ENCODE measurements at places on chromosomes 2 and 18.

GRCh38 chr2:120840795-120841487 lies 105.3 kb downstream of the GLI2 start:
- no peak for DNase-seq

GRCh38 chr2:217902379-217903141 lies 100.2 kb downstream of the TNS1 start:
- DNase-seq = peak; percentile 8

DNA sequence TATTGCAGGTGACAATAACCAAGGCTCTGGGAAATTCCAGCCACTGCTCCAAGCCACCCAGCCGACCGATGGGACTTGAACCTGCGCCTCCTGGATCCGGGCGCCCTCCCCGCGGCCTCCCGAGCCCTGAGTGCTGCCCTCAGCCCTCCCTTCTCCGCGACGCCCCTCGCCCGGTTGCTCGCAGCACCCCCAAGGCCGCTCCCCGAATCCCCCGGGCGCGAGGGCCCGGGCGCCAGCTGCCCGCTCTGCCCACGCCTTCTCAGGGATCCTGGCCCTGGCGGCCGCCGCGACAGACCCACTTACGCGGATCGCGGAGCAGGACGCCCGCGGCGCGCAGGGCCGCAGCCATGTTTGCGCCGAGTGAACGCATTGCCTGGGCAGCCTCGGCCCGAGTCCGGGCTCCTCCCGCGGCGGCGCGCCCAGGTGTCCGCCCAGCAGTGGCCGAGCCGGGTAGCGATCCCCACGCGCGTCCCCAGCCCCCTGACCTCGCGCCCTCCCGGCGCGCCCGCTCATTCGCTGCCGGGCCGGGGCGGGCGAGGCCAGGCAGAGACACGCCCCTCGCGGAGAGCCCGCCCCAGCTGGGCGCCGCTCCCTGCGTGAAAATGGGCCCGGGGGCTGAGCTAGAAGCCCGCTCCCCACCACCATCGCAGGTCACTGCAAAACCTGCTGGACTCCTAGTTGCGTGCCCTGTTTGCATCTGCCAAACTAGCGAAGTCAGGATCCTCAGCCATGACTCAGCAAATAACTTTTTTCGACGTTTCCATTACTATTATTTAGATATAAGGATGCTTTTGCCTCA lies at the start of gene FECH:
TSS of gene FECH (minus strand) at position 452 of the 799 bp plus-strand sequence. CDS start at position 370, 82 bp downstream.
- peak; percentile 63 for DNase-seq

DNA sequence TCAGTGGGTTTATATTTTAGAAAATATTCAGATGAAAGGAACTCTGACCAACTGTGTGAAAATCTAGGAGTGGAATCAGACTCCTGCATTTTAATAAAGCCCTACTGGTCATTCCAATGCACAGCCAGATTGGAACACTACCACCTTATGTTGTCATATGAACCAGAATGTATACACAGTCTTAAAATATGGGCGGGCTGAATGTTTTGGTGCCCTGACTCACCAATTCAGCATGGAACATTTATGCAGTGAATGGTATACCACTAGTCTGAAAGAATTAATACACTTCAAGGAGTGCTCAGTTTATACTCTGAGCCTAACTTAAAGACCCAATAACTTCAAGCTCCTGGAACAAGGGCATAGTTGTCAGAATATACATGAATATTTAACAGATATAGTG lies 280.9 kb upstream of the TCF4 start:
- DNase-seq = no peak

DNA sequence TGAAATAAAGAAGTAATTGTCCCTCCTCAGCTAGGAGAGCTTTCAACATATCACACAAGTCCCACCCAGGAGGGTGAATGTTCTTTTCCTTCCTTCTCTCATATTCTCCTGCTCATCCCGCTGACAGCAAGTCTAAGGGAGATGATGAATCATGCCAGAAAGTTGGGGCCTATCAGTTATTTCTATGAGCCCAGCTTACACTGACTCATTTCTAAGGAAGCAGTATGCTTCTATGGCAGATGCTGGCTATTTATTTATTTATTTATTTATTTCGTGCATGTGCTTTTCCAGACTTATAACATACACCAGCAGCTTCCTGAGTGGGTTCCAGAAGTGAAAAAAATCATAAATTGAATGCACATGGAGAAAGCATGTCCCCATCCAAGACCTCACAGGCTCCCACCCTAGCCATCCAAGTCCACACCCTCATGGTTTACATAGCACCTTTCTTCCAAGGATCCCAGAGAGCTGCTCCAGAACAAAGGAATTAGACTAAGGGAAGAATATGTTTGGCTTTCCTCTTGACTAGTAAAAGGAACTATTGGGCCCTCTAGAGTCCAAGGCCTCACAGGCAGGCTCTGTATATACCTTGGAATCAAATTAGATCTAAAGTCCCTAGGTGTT lies 1074.2 kb upstream of the ZEB2 start:
- no peak for DNase-seq

DNA sequence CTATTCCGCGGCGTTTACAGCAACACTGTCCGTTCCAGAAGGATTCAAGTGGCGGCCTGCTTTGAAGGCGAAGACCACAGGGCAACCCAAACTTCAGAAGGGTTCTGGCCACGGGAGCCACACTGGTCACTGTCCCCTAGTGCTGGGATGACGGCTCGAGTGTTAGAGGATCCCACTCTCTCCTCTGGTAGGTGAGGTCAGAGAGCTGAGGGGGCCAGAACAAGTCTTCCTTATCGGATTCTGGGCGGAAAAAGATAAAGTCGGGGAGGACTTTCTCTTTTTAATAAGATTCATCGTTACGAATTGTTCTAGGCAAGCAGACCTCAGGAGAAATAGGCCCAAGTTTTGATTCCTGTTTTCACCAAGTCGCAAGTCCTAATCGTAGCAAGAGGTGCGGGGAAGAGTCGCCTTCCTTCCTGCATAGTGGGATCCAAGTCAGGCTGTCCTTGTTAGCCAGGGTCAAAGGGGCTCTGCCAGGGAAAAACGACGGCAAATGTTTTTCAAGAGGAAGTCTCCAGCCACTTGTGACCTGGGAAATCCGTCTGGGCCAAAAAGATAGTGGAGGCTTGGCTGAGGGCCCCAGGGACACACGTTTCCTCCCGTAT lies 864 bp upstream of the MYL12A start:
- DNase-seq = no peak

GRCh38 chr2:158228943-158229508 lies 127.3 kb downstream of the UPP2 start:
- no peak for DNase-seq

Measured in CD4-positive, alpha-beta T cell treated with Interleukin-4 for 4 hours (primary cell).